ENCODE measurements at places on chromosomes 16 and 17.
A peak's percentile ranks its signal among the peaks of the same experiment; 100 is the strongest.

DNA sequence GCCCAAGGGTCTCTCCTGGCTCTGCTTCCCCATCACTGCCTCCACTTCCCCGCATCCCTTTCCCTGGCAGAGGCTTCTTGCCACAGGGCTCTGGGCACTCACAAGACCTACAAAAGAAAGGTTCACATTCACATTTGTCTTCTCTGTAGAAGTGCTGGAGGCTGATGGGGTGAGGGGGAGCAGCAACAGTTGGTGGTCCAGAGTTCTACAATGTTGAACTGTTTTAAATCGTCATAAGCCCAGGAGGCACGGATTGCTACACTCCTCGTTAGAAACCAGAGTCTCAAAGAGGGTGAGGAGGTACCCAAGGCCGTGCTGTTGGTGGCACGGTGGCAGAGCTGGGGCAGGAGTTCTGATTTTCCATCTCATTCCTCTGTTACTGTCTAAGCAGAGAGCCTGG lies 5.8 kb upstream of the RAI1 start:
- DNase-seq = no peak

GRCh38 chr16:12002447-12003006 lies 26.0 kb downstream of the SNX29 start:
- DNase-seq = peak; percentile 67

GRCh38 chr17:48726916-48727286 lies 1.6 kb downstream of the HOXB13 start:
- no peak for DNase-seq

DNA sequence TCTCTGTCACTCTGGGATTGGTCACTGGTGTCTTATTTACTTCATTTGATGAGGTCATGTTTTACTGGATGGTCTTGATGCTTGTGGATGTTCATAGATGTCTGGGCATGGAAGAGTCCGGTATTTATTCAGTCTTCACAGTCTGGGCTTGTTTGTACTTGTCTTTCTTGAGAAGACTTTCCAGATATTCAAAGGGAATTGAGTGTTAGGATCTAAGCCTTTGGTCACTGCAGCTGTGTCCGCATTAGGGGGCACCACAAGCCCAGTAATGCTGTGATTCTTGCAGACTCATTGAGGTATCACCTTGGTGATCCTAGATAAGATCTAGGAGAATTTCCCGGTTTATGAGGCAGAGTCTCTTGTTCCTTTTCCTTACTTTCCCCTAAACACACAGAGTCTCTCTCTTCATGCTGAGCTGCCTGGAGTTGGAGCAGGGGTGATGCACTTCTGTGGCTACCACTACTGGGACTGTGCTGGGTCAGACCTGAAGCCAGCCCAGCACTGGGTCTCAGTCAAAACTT lies 214.7 kb downstream of the SPECC1 start:
- DNase-seq = no peak

GRCh38 chr16:59192551-59193199 lies 458.6 kb upstream of the GOT2 start:
- no peak for DNase-seq

DNA sequence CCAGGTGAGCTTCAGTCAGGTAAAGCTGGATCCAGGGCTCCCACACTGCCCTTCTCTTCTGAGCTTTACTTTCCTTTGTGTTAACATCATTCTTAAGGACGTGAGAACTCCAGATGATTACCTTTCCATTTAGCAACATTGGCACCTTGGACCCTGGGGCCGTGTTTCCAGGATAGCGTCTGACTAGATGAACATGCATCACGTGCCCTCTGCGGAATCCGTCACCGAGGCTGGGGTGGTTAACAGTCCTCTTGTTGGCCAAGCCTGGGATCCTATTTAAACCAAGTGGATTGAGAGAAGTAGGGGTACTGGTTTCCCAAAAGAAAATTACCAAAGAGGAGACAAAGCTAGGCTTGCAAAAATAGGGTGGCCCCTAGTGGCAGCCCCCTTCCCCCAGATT lies 3.9 kb upstream of the LAT start:
- DNase-seq = no peak

- peak; percentile 36 for DNase-seq
Measured at GRCh38 chr16:50259334-50260205, 6.8 kb upstream of the ADCY7 start.

DNA sequence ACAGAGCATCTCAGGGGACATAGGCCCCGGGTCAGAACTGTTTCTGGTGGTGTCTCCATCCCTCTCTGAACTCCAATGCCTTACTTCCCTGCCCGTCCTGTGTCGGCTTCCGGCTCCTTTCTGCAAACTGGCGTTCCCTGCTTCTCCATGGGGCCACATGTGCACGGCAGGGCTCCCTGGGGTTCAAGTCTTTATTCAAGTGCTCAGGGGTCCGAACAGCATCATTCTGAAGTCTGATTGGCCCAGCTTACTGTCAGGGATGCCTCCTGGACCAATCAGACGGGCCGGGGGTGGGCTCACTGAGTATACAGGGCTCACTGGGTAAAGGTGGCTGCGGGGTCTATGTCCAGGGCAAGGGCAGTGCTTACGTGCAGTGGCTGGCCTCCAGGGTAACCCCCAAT lies 17.1 kb downstream of the C16orf82 start:
- DNase-seq = no peak

GRCh38 chr16:2189252-2189893 lies 7.0 kb downstream of the CASKIN1 start:
- no peak for DNase-seq

GRCh38 chr16:10114409-10114808 lies 67.8 kb downstream of the GRIN2A start:
- peak; percentile 6 for DNase-seq

DNA sequence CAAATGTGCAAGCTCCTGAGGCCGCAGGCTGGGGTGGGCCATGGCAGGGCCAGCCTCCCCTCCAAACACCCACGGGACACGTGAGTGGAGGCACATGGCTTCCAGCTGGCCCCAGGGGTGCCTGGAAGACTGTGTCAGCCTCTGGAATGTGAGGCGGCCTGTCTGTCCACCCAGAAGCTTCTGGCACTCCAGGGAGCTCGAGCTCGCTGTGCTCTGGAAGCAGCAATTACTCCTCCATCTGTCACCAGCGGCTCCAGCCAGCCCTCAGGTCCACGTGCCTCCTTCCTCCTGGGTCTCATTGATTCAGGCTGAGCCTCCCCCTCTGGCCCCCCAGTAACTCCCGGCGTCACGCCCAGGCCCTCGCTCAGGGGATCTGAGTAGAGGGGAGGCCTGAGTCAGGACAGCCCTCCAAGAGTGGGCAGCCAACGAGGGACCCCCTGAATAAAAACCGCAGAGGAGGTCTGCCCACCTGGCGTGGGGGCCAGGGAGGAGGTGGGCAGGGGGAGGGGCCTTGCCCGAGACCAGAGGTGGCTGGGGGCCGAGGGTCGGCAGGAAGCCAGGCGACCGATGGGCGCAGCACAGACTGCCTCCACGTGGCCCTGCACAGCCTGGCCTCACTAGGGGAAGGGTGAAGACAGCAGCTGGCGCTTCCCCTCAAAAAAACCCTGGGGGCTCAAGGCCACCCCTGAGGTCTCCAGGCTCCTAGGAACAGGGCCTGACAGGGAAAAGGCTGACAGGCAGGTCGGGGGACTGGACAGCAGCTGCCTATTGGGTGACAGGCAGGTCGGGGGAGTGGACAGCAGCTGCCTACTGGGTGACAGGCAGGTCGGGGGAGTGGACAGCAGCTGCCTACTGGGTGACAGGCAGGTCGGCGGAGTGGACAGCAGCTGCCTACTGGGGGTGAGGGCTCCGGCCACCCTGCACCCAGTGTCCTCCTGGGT lies 11.9 kb downstream of the PIEZO1 start:
- peak; percentile 69 for DNase-seq

DNA sequence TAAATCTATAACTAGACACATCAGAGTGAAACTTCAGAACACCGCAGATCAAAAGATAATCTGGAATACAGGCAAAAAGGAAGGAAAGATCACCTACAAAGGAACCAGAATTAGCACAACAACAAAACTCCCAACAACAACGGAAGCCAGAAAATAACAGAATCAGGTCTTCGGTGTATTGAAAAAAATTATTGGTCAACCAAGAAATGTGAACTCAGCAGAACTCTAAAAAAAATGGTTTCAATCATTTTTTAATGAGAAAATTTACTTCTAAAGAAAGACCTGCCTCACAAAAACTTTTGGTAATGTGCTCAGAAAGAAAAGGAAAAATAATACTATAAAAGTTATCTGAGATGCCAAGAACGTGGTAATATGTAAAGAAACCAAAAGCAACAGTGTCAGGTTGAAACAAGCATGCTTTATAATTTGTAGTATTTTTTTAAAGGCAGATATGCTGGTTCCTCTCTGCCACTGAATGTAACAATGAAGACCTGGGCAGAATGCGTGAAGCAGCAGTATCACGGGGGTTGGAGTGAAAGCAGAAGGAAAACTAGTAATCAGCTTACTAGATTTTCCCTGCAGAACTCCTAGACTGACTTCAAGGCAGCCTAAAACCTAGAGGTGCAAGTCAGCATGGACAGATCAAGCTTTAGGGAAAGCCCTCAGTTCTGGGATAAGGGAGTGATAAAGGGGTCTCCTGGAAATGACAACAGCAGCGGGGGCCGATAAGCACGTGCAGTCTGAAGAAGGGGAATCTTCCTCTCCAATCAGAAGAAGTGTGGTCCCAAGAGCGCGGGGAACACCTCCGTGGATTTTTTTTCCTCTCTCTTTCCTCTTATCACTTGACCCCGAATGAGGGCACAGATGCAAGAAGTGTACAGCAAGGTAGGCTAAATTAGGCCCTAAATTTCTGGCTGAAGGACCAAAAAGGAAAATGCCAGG lies 80.9 kb upstream of the TEKT1 start:
- no peak for DNase-seq

GRCh38 chr17:47687748-47688147 lies 6.2 kb upstream of the TBKBP1 start:
- DNase-seq = no peak

- no peak for DNase-seq
Measured at GRCh38 chr17:70105641-70106040, 30.6 kb downstream of the KCNJ16 start.

DNA sequence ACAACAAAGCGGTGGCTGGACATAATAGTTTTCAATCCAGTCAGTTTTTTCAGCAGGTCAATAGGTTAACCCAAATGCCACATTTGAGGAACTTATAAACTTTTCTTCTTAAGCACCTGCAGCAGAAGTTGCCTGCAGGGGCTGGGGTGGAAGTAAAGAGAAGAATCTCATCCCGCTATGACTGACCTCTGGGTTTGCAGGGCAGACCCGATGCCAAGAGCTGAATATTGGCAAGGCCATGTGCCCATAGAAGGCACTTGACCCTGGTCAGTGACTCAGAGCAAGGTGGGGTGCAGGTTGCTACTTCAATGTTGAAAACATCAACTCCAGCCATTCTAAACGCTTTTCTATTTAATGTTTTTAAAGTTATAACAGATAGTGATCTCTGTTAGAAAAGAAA lies 17.9 kb upstream of the SMPD3 start:
- DNase-seq = no peak

- DNase-seq = no peak
Measured at GRCh38 chr17:82148011-82148410, 50.0 kb upstream of the FASN start.

GRCh38 chr16:54935266-54935968 lies 4.8 kb downstream of the IRX5 start:
- DNase-seq = no peak

DNA sequence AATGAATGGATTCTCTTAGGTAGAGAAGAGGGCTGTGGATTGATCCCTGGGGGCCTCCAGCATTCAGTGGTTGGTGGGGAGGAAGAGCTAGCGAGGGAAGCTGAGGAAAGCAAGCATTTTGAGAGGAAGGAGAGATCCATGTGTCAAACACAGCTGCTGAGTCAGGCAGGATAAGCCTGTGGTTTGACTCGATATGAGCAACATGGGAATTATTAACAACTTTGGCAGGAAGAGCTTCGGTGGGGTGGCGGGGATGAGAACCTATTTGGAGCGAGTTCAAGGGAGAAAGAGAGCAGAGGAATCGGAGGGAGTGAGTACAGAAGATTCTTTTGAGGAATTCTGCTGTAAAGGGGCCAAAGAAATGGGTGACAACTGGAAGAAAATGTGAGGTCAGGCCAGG lies 59.5 kb upstream of the CDC42EP4 start:
- no peak for DNase-seq

DNA sequence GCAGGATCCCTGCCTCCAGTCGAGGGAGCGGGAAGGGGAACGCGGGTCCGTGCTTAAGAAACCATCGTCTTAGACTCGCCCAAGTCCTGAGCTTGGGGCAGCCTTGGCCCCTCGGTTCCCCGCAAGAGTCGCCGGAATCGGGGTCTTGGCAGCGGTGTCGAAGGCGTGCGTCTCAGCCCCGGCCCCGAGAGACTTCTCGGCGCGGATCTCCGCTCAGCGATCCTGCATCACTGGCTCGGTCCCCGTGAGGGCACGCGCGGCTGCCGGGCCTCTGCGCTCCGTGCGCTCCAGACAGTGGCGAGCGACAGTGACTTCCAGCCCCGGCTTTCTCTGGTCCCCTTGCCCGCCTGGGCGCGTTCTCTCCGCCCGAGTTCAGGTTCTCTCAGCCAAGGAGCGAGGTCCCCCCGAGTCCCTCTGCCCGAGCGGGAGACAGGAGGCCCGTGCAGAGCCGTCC lies 380 bp downstream of the HS3ST3A1 start:
- no peak for DNase-seq

DNA sequence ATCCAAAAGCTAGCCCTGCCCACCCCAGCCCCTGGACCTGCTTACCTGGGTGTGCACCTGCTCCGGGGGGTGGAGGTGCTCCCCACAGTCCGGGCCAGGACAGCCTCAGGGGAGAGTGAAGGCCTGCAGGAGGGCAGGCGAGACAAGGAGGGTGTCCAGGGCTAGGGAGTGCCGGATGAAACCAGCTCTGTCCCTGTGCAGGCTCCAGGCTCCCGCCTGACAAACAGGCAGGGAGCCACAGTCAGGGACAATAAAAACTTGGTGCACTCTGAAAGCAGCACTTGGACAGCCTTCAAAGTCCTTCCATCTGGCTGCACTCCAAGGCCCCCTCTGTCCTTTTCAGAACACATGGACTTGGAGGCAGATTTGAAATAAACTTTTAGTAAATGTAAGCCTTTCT lies 3.9 kb downstream of the PAQR4 start:
- no peak for DNase-seq

GRCh38 chr17:48734333-48735061 lies 5.9 kb upstream of the HOXB13 start:
- DNase-seq = no peak

- no peak for DNase-seq
Measured at GRCh38 chr16:19882186-19882585, 2.5 kb downstream of the GPRC5B start.

- DNase-seq = no peak
Measured at GRCh38 chr16:89067677-89068443, 25.8 kb upstream of the ACSF3 start.

DNA sequence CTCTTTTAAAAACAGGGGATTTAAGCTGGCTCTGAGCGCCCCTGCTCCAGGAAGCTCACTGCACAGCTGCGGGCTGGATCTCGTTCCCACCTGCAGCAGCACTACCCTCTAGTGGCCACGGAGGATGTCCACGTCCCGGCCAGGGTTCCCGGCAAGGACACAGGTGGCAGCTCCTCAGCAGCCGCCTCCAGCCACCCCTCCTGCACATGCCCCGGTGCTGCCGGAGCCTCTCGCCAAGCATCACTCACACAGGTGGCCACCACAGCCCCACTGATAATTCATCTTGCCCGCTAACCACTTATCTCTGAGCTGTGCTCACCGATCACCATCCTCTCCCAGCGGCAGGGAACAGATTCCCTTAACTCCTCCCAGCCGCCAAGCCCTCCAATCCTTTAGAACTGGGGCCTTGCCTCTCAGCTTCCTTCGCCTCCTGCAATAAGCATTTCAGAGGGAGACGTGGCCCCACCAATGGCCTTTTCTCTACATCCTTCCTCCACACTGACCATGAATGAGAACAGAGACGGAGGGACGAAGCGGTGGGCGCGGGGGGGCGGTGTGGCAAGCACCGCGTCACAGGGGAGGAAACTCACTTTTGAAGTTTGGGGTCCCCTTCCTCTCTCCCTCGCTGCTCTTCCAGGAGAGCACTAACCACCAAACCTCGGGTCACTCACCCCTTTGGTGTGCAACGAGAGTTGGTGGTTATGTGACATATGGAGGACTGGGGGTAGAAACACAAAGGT lies 222.1 kb downstream of the RBFOX3 start:
- DNase-seq = peak; percentile 40
